ENCODE measurements at places on chromosomes 5 and 9. TPM values are rescaled to one million over a fixed set of nuclear protein-coding genes. Genes with fewer than 3 reads are reported as not detected.

Gene BTNL8
- not detected for total RNA-seq

Gene TAS2R1
- not detected for total RNA-seq

Gene CCNI2
- total RNA-seq, result 0.07 TPM

Gene DNAI1
- total RNA-seq, result 0.18 TPM

Gene TMEM252
- not detected for total RNA-seq

Gene OR1J2
- total RNA-seq, result not detected
